ENCODE measurements at places on chromosomes 4 and X.

DNA sequence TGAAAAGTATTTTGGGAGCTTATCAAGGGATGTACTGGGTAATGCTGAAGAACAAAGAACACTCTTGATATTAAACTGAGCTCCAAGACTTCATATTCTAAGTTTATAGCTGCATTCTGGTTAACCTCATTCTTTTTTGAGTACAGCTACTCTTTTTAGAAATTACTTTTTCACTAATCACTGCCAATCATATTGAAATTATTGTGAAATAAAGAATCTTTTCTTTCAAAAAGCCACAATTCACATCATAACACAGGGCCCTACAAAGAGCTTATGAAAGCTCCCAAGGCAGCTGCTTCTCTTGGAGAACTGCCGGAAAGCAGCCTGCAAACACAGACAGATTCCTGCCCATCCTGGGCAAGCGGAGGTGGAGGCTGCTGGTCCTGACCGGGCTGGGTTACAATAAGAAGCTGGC lies 121.4 kb downstream of the RNF150 start:
- no peak for DNase-seq

DNA sequence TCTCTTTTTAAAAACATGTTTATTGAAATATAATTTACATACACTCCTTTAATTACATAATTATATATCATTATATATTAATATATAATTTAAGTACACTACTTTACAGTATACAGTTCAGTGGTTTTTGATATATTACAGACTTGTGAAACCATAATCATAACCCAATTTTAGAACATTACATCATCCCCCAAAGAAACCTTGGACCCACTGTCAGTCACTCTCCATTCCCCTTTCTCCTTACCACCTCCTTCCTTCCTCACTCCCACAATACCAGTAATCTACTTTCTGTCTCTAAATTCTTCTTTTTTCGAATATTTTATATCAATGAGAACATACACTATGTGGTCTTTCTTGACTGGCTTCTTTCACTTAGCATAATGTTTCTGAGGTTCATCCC lies 17.9 kb upstream of the EXOSC9 start:
- DNase-seq = no peak

DNA sequence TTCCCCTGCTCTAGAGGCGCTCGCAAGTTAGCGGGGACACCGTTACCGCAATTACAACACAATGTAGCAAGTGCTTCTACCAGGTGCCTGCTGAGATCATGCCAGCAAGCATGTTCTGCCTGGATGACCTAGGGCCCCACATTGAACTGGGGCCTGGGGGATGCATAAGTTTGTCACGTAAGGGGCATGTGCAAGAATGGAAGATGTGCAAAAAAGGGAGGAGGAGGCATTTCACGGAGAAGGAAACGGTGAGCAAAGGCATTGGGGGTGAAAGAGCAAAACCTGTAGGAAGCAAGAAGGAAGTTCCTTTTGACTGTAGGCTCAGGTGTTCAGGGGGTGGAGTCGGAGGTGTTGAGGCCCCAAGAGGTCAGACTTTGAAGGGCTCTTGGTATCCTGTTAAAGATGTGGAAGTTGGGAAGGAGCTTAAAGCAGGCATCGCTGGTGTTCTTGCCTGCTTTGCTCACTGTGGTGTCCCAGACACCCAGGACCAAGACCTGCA lies 602 bp upstream of the SCARB2 start:
- no peak for DNase-seq

GRCh38 chr4:85527815-85528214 lies 52.9 kb downstream of the ARHGAP24 start:
- DNase-seq = no peak

- DNase-seq = no peak
These were observed 225.1 kb downstream of the NR3C2 start for GRCh38 chr4:148216866-148217814.

DNA sequence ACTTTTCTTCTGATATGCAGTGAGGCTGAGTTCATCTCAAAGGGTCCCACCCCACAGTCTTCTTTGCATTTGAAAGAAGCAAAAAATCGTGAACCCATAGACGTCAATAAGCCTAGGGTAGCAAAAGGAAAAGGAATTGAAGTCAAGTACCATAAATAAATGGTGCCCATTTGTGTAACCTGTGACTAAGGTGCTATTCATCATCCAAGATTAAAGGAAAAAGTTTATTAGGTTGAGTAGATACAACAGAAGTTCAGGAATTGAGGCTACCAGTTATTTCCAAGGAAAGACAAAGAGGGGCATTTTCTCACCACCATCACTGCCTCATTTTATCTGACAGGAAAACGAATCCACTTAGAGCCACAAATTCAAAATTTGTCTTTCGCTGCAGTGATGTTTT lies 18.8 kb upstream of the GRSF1 start:
- no peak for DNase-seq

All from NB4 (cell line).